Smooth muscle cell of the pulmonary artery (primary cell): ENCODE measurements at places on chromosomes 1 and 21. TPM values are rescaled to one million over a fixed set of nuclear protein-coding genes. Genes with fewer than 3 reads are reported as not detected.

ZNF593OS gene
- not detected in 2 replicates for total RNA-seq

NPPB gene
- not detected in 2 replicates for total RNA-seq

FAM177B gene
- not detected in 2 replicates for total RNA-seq

LAX1 gene
- total RNA-seq, result 0.07 and 0.10 TPM in 2 replicates

CD1B gene
- total RNA-seq, result not detected in 2 replicates
